Stomach (tissue), 19 donors: ENCODE measurements at places on chromosomes 4 and X.

GRCh38 chr4:38769857-38770256 is 12.9 kb downstream of the TLR10 start:
- no peaks in the 10 kb centered on the region for H3K27me3 ChIP-seq
- H3K4me3 ChIP-seq, result no peak overlapping the region
- H3K4me1 ChIP-seq, result no peaks in the 10 kb centered on the region
- H3K27ac ChIP-seq, result no peak overlapping the region
- DNase-seq, result no peak
- no peaks in the 10 kb centered on the region for H3K36me3 ChIP-seq

- peak; percentile 30 for DNase-seq
- no peaks in the 10 kb centered on the region for H3K36me3 ChIP-seq
- H3K27me3 ChIP-seq, result no peaks in the 10 kb centered on the region
- no peak overlapping the region for H3K27ac ChIP-seq
Measured at GRCh38 chr4:42282081-42282901, 115.0 kb upstream of the SHISA3 start.

- H3K4me1 ChIP-seq, result peaks cover 4% of the 10 kb centered on the region
- DNase-seq, result no peak
- no peaks in the 10 kb centered on the region for H3K36me3 ChIP-seq
Measured at GRCh38 chr4:8886612-8887406, 15.2 kb upstream of the HMX1 start.

DNA sequence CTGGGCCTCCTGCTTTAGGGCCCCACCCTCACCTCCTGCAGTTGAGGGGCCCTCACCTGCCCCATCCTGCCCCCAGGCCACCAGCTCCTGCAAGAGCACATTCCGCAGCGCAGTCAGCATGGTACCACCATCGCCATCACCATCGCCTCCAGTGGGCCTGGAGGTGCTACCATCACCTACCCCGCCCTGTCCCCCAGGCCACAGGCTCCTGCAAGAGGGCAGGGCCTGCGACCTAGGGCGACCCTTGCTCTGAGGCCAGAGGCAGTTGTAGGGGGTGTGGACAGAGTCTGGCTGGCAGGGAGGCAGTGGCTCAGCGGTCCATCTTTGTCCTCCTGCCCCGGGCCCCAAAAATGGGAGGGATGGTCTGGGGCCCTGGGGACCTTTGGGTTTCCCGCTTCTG is 3.9 kb upstream of the HAUS7 start:
- H3K27me3 ChIP-seq, result peaks cover 4% of the 10 kb centered on the region
- H3K4me3 ChIP-seq, result no peak overlapping the region
- no peak for DNase-seq
- no peaks in the 10 kb centered on the region for H3K36me3 ChIP-seq
- peaks cover 23% of the 10 kb centered on the region for H3K4me1 ChIP-seq

GRCh38 chr4:69601065-69601464 is 38.4 kb downstream of the UGT2A2 start:
- DNase-seq, result peak; percentile 1
- no peaks in the 10 kb centered on the region for H3K4me1 ChIP-seq
- no peaks in the 10 kb centered on the region for H3K36me3 ChIP-seq
- no peaks in the 10 kb centered on the region for H3K27me3 ChIP-seq
- no peak overlapping the region for H3K27ac ChIP-seq

DNA sequence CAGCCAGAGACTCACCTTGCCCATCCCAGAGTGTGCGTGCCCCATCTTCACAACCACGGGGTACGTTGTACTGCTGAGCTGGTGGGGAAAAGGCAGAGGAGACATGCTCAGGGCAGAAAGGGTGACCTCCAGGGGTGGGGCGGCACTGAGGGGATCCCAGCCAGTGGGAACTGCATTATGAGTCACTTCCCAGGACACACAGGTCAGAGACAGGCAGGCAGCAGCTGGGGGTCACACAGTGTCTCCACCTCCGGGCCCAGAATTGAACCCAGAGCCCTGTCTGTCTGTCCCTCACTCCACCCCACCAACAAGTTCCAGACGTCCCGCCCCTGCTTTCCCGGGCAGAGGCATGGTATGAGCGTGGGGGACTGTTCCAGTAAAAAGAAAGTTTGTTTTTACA is 4.8 kb upstream of the TIMP1 start:
- DNase-seq, result no peak
- peaks cover 48% of the 10 kb centered on the region for H3K4me1 ChIP-seq
- no peak overlapping the region for H3K27ac ChIP-seq
- no peaks in the 10 kb centered on the region for H3K36me3 ChIP-seq
- no peak overlapping the region for H3K4me3 ChIP-seq

GRCh38 chr4:7462509-7462971 is 27.8 kb upstream of the PSAPL1 start:
- no peak overlapping the region for H3K27ac ChIP-seq
- peak; percentile 56 for DNase-seq
- H3K4me3 ChIP-seq, result no peak overlapping the region
- no peaks in the 10 kb centered on the region for H3K4me1 ChIP-seq
- H3K36me3 ChIP-seq, result no peaks in the 10 kb centered on the region

GRCh38 chr4:155509555-155509954 is 132.8 kb upstream of the MAP9 start:
- H3K4me3 ChIP-seq, result no peak overlapping the region
- no peaks in the 10 kb centered on the region for H3K36me3 ChIP-seq
- no peaks in the 10 kb centered on the region for H3K4me1 ChIP-seq
- no peaks in the 10 kb centered on the region for H3K27me3 ChIP-seq
- no peak for DNase-seq
- no peak overlapping the region for H3K27ac ChIP-seq

GRCh38 chrX:133444952-133445831 is 29.9 kb upstream of the GPC4 start:
- H3K27me3 ChIP-seq, result peaks cover 15% of the 10 kb centered on the region
- H3K36me3 ChIP-seq, result no peaks in the 10 kb centered on the region
- H3K4me3 ChIP-seq, result peak overlapping the region; percentile 28
- no peaks in the 10 kb centered on the region for H3K4me1 ChIP-seq
- no peak overlapping the region for H3K27ac ChIP-seq
- DNase-seq, result no peak

DNA sequence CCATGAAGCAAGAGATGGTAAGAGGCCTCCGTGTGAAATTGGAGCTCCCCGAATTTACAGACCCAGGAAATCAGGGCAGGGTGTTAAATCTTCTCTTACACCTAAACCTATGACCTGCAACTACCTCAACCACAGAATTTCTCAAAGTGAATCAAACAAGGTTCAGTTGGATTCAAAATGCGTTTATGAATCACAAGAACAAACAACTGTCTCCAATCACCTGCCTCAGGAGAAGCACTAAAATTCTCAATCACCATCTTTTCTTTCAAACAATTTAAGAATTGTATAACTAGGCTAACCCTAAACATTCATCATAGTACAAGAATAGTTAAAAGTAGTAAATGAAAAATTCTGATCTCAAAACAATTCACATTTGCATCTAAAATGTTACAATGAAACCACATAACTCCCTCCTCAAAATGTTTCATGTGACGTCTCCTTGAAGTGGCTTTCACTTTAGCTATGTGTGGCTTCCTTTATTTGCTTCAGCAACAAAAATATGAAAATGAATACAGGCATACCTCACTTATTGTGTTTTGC is 19.2 kb downstream of the PPP3CA start:
- no peak overlapping the region for H3K4me3 ChIP-seq
- peaks cover 51% of the 10 kb centered on the region for H3K4me1 ChIP-seq
- no peak overlapping the region for H3K27ac ChIP-seq
- DNase-seq, result no peak
- H3K27me3 ChIP-seq, result no peaks in the 10 kb centered on the region

DNA sequence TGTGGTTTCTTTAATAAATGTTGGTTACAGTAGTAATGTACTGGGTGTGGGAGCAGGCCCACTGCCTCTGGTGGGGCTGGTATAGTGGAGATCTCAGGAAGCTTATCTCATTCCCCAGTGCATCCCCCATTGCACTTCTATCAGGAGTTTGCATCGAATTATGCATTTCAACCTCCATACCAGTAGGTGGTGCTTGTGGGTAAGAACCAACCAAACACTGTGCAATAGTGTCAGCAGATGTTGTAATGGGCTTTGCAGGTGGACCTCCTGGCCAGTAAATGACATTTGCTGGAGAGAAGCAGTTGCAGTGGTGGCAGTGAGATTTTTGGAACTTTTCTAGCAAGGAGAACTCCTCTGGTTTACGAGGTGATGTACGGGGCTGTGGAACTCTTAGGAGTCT is 150.6 kb downstream of the POU3F4 start:
- H3K27me3 ChIP-seq, result no peaks in the 10 kb centered on the region
- no peak overlapping the region for H3K27ac ChIP-seq
- H3K4me1 ChIP-seq, result no peaks in the 10 kb centered on the region
- H3K4me3 ChIP-seq, result no peak overlapping the region

- no peak for DNase-seq
- no peaks in the 10 kb centered on the region for H3K36me3 ChIP-seq
- no peak overlapping the region for H3K4me3 ChIP-seq
- H3K27me3 ChIP-seq, result no peaks in the 10 kb centered on the region
Measured at GRCh38 chr4:24141836-24142235, 252.0 kb upstream of the PPARGC1A start.

DNA sequence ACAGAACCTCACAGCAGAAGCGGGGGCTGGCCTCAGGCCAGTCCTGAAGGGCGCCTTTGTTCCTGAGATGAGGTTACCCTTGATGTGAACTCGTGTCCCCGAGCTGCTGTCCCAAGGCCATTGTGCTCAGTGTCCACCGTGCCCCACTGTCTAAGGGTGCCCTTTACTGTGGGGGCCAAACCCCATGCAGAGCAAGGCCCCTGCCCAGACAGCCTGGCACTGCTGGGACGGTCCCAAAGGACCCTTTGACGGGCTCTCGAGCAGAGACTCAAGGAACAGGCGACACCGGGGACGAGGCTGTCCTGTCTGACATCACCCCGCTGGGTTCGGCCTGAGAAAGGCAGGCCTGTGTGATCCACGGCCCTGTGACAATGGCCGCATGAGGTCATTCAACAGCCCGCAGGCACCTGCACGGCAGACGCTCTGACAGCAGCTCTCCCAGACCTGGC is 100.6 kb downstream of the ABLIM2 start:
- DNase-seq, result no peak
- H3K4me3 ChIP-seq, result no peak overlapping the region
- H3K4me1 ChIP-seq, result no peaks in the 10 kb centered on the region
- H3K27me3 ChIP-seq, result no peaks in the 10 kb centered on the region

- no peak overlapping the region for H3K4me3 ChIP-seq
- H3K27ac ChIP-seq, result peak overlapping the region; percentile 48
- no peaks in the 10 kb centered on the region for H3K36me3 ChIP-seq
- no peaks in the 10 kb centered on the region for H3K4me1 ChIP-seq
Measured at GRCh38 chr4:69239557-69240168, 25.1 kb upstream of the UGT2B11 start.

DNA sequence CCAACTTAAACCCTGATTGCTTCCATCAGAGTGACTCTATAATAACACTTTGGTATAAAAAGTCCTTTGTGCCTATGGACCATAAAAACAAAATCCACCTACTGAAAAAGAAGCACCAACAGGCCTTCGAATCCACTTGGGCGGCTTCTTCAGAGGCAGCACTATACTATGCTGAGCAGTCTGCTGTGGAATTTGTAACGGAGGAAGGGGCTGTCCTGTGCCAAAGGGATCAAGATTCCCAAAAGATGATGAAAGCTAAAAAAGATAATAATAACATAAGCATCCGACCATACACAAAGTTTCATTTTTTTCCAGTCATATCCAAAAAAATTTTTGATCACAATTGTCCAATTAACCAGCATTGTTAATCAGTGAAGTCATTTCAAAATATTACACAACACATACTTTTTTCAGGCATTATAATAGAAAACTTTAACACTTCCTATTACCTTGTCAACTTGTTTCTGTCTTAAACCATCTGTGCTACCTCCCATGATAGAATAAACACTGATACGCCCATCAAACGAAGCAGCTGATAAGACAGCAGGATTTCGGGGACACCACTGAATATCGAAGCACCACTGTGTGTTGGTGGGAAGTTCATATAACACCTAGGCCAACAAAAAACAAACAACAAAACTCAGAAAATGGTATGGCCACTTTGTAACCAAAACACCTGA is 24.1 kb downstream of the SEC31A start:
- H3K36me3 ChIP-seq, result peaks cover 100% of the 10 kb centered on the region
- H3K4me3 ChIP-seq, result no peak overlapping the region
- peaks cover 5% of the 10 kb centered on the region for H3K4me1 ChIP-seq
- H3K27ac ChIP-seq, result no peak overlapping the region

- DNase-seq, result no peak
- H3K4me3 ChIP-seq, result no peak overlapping the region
- no peaks in the 10 kb centered on the region for H3K36me3 ChIP-seq
- H3K27ac ChIP-seq, result no peak overlapping the region
- H3K27me3 ChIP-seq, result no peaks in the 10 kb centered on the region
Measured at GRCh38 chrX:136262812-136263315, 11.7 kb upstream of the MAP7D3 start.

- H3K4me1 ChIP-seq, result no peaks in the 10 kb centered on the region
- H3K4me3 ChIP-seq, result no peak overlapping the region
- no peak overlapping the region for H3K27ac ChIP-seq
- no peaks in the 10 kb centered on the region for H3K36me3 ChIP-seq
- no peaks in the 10 kb centered on the region for H3K27me3 ChIP-seq
Measured at GRCh38 chr4:101753721-101754120, 36.8 kb upstream of the BANK1 start.

DNA sequence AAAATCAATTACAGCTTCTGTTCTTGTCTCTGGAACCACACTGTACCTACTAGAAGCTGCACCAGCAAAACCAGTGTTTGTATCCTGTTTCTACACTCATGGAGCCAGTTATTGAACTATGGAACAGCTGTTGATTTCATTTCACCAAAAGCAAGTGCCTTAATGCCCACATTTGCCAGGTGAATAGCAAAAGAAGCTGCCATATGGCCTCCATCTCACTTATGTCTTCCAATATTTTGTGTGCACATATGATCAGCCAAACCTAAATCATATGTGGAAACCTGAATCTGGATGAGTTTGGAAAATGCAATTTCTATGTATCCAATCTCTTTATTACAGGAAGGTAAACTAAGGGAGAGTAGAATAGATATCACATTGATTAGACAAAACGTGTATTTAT is 415.8 kb upstream of the GRID2 start:
- H3K36me3 ChIP-seq, result no peaks in the 10 kb centered on the region
- no peak for DNase-seq
- H3K27me3 ChIP-seq, result no peaks in the 10 kb centered on the region

- H3K4me3 ChIP-seq, result no peak overlapping the region
- no peaks in the 10 kb centered on the region for H3K36me3 ChIP-seq
- no peaks in the 10 kb centered on the region for H3K4me1 ChIP-seq
- DNase-seq, result no peak
- no peak overlapping the region for H3K27ac ChIP-seq
- H3K27me3 ChIP-seq, result no peaks in the 10 kb centered on the region
Measured at GRCh38 chrX:39161611-39162255, 360.5 kb downstream of the MID1IP1 start.

- no peaks in the 10 kb centered on the region for H3K4me1 ChIP-seq
- no peaks in the 10 kb centered on the region for H3K27me3 ChIP-seq
- no peaks in the 10 kb centered on the region for H3K36me3 ChIP-seq
- no peak overlapping the region for H3K4me3 ChIP-seq
Measured at GRCh38 chrX:64152857-64153256, 52.7 kb downstream of the AMER1 start.

GRCh38 chrX:52923781-52924241 is 26.7 kb downstream of the FAM156B start:
- peaks cover 24% of the 10 kb centered on the region for H3K4me1 ChIP-seq
- no peaks in the 10 kb centered on the region for H3K27me3 ChIP-seq
- DNase-seq, result peak; percentile 44
